ENCODE measurements at places on chromosomes 5 and 9. TPM values are rescaled to one million over a fixed set of nuclear protein-coding genes. Genes with fewer than 3 reads are reported as not detected.

The GKAP1 gene
- total RNA-seq = 5.8 TPM

- DNase-seq = peak; percentile 61
Measured at GRCh38 chr9:33718987-33719386, 76.4 kb upstream of the PRSS3 start.

DNA sequence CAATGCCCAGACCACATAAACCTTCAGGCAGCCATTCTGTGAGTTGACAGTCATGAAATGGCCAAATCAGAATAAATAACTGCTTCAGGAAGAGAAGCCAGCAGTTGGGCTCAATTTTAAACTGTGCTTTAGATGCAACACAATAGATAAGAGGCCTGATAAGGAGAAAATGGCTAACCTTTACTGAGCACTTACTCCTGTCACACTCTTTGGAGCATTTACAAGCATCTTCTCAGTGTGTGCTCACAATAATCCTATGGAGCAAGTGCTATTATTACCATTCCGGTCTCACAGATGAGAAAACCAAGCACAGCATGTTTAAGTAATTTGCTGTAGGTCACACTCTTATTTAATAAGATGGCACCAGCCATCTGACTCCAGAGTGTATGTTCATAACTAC, 11.5 kb upstream of the SH3RF2 start:
- no peak for DNase-seq

DNA sequence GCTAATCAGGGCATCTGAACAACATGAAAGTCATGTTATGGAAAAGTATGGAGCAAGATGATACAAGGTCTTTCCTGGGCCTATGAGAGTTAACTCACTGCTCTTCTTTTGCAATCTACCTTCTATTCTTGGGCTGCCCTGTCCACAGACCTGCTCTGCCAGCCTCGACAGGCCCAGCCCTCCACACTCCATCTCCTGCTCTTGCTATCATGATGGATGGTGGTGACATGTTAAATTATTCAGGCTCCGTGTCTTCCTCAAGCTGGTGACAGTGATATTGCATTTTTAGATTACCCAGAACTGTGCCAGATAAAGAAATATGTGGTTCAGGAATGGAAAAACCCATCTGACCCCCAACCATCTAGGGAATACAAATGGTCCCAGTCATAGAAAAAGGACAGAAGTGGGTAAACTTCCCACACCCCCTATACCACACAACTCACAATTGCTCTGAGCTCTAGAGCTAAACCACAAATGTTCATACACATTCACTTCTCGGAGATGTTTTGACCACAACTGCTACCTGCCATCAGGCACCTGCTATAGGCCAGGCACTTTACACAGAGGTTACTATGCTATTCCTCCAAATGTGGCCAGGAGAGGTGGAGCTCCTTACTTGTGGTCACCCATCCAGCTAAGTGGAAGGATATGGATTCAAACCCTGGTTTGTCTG, 311.3 kb downstream of the ASTN2 start:
- no peak for DNase-seq

DNA sequence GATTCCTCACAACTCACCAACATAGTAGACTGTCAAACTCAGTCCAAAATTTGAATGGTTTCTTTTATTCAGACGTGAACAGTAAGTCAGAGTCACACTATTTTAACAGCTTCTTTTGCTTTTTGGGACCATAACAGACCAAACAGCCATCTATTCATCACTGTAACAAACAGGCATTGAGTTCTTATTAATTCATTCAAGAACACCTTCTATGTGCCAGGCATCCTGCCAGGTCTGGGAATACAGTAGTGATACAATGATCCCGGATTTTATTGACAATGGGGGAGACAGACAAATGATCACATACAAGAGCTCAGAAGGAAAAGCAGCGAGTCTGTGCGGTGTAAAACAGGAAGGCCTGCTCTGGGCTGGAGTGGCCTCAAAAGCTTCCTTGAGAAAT, 153.3 kb upstream of the ERCC6L2 start:
- DNase-seq = no peak

GRCh38 chr9:2043243-2043642, 28.1 kb downstream of the SMARCA2 start:
- no peak for DNase-seq

DNA sequence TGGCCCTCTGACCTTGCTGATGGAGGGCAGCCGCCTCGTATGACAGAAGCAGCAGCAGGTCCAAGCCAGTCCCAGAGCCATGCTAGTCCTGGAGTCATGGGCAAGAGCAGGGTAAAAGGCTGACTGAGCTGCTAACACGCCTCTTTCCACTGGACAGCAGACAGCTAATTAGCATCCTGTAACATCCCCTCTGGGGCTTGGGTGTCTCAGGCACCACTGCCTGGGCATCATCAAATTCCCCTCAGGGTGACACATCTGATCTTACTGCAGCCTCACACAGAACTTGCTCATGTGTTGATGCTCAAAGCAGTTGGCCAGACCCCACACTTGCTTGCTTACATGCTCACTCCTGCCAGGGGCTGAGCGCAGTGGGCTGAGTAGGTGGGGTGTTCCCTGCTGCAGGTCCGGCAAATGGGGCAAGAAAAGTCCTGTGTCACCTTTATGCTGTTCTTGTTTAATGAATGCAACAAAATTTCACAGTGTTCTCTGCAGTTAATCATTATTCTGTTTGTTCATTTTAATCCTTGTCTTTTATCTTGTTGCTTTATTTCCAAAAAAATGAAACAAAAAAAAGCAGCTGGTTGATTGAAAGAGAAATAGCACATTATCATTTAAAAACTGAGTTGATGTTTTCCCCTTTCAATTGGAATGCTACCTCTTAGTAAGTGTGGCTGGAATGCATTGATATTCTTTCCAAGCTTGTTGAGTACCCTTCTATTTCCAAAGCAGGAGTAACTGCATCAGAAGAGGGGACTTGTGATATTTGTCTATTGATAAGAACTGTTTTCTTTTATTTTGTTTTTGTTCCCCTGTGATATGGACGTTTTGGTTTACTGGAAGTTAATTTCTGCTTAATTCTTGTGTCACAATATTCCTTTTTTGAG, 254.1 kb downstream of the CDH18 start:
- DNase-seq = no peak

DNA sequence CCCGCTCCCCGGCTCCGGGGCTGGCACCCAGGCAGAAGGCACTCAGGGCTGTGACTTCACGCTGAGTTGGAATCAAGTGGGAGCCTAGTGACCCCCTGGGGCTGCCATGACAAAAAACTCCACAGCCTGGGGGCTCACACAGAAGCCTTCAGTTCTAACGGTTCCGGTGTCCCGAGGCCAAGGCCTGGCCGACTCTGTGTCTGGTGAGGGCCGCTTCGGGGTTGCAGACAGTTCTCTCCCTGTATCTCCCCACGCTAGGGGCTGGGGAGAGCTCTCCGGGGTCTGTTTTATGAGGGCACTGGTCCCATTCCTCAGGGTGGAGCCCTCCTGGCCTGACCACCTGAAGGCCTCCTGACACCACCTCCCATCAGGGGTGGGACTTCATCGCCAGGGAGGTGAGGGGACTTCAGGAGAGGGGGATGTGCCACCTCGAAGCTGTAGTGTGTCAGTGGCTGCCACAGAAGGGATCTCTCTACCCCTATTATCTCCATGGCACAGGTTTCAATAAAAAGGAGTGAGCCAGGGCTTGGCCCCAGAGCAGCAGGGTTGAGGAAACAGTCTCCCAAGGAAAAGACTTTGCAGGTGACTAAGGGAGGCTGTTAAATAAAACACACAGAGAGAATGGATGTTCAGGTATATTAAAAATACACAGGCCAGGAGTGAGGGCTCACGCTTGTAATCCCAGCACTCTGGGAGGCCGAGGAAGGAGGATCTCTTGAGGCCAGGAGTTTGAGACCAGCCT, 1.5 kb upstream of the SLC6A3 start:
- no peak for DNase-seq

GRCh38 chr5:76855961-76856360, 6.1 kb downstream of the S100Z start:
- no peak for DNase-seq

DNA sequence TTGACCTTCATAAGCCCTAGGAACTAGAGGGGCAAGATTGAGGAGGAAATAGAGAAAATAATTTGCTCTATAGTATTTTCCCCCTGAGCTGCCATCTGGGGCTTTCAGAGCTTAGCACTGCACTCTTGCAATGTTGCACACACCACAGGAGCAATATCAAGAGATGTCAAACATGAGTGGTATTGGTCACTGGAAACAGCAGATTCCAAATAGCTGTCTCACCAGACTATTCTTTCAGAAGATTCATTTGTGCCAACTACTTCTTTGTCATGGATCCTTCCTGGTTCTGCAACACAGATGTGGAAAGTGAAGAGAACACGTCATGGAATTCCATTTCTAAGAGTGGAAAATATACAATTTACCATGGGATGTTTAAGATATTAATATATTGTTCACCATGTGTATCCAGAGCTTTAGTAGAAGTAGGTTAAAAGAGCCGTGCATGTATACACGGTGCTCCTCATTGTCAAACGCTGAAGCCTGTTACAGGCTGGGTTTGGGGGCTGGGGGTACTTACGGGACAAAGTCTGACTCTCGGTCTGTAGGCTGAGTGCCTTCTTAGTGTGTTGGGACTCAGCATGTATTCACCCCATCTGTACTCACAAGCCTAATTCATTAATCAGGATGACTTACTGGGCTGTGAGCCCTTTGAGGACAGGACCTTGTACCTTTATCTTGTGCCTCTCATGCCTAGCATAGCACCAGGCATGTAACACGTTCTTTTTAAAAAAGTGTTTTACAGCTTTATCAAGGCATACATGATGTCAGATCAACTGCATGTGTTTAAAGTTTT, 31.4 kb upstream of the GDNF start:
- no peak for DNase-seq

DNA sequence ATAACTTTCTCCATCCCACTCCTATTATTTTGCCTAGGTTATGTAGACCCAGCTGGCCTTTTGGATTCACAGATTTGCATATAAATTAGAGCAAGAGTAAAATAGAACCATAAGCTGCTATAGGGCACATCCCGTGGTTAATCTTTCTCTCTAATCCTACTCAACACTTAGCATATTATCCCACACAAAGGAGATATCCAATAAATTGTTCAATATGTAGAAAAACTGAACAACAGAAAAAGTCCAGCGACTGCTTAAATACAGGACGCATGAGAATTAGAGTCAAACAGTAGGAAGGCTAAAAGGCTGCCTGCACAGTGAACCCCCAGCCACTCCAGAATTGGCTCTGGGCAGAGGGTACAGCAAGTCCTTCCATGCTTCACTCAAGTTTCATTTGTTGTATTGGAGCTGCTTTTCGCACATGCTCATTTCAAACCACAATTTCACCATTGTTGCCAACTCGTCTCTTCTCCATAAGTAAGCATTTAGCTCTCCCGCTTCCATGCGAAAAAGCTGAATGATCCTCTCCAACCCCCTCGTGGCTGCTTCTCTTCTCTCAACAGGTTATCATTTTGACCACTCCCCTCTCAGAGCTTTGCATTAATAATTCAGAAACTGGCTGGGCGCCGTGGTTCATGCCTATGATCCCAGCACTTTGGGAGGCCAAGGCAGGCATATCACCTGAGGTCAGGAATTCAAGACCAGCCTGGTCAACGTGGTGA, 14.1 kb upstream of the IQGAP2 start:
- no peak for DNase-seq

GRCh38 chr9:738209-738915, 103.1 kb upstream of the DMRT1 start:
- peak; percentile 50 for DNase-seq

DNA sequence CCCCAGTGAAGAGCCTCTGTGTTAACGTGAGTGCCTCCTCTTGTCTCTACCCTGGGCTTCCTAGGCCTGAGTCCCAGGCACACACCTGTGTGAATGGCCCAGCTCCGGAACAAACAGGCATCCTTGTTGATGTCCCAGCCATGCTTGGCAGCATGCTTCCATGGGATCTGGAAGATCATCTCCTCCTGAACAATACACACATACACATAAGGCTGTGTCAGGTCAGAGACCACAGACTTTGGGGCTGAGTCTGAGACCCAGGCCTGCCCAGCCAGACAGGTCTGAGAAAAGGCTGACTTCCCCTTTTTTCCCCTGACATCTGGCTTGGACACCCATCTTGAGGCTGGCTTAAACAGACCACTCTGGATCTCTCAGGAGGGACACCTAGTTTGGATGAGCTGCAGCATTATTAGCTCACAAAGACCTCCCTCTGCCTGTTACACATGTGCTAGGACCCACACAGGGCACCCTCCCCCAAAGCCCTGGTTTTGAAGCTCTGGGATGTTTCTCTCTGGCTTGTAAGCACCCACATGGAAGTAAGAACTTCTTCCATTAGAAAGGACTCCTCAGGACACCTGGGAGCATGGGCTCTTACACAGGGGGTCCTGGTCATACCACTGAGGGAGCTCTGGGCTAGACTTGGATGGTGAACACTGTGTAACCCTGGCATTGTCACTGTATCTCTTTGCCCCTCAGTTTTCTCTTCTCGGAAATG, 2.6 kb downstream of the IRF1 start:
- no peak for DNase-seq

DNA sequence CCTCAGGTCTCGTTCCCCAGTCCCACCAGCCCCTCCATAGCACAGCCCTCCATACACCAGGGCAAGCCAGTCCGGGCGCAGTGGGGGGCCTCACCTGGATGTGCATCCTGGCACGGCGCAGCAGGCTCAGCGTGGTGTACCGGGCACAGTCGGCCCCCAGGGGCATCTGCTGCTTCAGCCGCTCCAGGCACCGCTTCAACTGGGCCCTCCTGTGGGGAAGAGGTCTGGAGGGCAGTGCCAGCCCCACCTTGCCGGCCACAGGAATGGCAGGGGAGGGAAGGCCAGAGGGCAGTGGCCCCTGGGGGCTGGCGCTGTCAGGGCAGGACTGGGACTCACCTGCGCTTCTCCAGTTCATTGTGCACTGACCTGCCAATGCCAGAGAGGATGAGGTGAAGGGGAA, 1.4 kb downstream of the MXD3 start:
- no peak for DNase-seq

GRCh38 chr9:69822116-69822750, 1.6 kb downstream of the CFAP95 start:
- DNase-seq = no peak

DNA sequence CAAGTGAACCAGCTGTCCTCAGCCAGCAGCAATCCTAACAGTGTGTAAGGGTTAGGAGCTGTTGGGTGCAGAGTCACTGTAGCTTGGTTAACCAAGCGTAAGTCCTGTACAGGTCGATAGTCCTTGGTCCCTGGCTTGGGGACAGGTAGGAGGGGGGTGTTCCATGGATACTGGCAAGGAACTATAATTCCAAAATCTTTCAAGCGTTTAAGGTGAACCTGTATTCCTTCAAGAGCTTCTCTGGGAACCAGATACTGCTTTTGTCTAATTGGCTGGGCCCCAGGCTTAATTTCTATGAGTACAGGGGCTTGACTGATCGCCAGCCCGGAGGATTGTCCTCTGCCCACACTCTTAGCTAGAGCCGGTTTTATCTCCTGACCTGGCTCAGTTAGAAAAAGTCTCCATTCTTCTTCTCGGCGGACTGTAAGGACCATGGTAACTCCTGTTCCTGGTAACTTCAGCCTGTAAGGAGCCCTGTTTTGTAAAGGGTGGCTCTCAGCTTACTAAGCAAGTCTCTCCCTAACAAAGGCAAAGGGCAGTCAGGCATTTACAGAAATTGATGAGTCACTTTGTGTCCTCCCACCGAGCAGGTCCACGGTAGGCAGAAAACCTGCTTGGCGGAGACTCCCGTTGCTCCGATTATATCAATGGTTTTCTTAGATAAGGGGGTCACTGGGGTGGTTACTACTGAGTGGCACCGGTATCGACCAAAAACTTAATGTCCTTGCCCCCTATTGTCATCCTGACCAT, 6.0 kb upstream of the ZNF354C start:
- DNase-seq = no peak

- DNase-seq = no peak
Measured at GRCh38 chr9:110802416-110803035, 133.9 kb downstream of the MUSK start.
